ENCODE measurements at places on chromosomes 16 and 17.

- DNase-seq: no peak
Observed at GRCh38 chr16:22139008-22139407, 23.3 kb upstream of the SDR42E2 start.

DNA sequence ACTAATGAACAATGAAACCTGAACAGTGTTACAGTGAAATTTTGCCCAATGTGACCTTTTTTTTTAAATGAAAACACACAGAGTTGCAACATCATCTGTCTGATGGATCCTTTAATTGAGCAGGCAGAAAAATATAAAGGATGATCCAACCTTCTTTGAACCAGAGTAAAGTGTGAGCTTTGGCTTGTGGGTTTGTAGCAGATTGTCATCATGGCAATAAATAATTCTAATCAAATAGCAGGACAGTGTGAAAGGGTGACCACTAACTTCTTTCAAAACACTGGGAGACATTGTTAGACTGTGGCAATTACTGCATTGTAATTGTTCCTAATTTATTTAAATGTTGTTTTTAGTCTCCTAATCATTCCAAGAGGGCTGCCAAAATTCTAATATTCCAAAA lies 197.2 kb downstream of the CHD9NB start:
- DNase-seq: no peak

GRCh38 chr17:79802736-79803420 lies 6.0 kb upstream of the CBX8 start:
- DNase-seq: no peak

DNA sequence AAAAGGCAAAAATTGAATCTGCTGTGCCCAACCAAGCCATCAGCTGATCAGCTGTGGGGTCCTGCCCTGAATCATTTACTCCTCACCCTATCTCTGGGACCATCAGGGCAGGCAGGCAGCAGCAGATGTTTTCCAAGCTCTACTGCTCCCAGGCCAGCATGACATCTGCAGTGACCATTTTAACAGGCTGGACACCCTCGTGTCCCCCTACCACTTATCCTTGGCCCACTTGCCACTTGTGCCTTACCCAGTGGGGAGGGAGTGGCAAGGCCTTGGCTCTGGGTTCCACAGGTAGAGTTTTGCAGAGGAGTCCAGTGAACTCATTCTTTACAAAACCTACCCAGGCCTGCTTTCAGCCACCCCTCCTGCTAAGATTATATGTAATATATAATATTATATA lies 12.0 kb upstream of the CA4 start:
- no peak for DNase-seq

GRCh38 chr16:53504665-53505064 lies 1.7 kb upstream of the AKTIP start:
- DNase-seq: no peak

DNA sequence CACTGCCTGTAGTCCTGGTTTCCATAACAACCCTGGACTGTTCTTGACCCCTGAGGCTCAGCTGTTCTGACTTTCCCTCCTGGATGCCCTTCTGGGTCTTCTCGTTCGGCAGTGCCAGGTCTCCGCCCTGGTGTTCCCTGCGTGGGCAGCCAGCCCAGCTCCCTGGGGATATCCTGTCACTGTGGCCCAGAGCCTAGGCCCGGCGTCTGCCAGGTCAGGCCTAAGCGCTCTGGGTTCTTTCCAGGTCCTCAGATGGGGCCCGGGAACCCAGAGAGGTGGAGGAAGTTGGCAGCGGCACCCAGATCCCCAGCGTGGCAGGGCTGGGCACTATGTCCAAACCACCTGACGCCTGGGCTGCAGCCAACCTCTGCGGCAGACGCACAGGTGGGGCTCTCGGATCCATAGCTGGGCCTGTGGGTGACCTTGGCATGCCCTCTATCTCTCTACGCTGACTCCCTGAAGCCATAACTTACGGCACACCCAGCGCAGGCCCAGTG lies 12.5 kb upstream of the ATP2A3 start:
- no peak for DNase-seq

GRCh38 chr16:72727565-72727964 lies 320.4 kb downstream of the ZFHX3 start:
- no peak for DNase-seq

DNA sequence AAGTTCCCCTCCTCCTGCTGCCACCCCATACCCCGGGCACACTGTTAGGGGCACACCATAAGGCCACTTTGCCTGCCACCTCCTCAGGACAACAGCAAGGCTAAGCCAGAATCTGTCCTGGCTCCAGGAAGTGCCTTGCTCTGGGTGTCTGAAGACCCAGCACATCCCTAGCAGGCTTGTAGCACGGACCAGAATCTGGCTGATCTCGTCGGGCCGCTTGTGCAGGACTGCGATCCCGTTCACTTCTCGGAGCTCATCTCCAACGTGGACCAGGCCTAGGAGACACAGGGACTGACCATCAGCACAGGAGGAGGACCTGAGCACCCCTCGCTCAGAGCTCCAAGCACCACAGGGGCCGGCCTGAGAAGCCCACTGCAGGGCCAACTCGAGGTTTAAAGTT lies 7.4 kb downstream of the MPP3 start:
- DNase-seq: no peak

DNA sequence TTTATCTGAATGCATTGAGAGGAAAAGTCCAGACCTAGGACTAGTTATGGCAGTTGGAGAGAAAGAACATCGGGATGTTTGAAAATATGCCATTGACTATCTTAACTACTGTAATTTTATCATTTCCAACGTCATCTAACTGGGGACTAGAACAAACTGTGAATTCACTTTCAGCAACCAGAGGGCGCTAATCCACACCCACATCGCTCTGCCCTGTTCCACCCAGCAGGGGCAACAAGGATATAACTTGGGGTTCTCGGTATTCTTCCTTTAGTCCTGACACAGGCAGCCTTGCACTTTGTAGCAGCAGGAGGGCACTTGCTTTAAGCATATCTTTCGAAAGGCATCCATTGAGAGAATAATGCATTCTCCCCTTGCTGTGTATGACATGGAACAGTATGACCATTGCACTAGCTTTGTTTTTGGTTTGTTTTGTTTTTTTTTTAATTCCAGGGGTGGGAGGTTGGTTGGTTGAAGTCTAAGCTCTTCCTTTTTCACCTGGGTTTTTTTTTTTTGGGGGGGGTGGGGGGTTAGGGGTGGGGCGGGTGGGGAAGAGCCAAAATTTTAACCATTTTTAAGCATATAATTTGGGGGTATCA lies 31.5 kb downstream of the SIAH1 start:
- peak; percentile 19 for DNase-seq

GRCh38 chr17:47902039-47902744 lies 6.2 kb downstream of the SP2 start:
- no peak for DNase-seq

- no peak for DNase-seq
Observed at GRCh38 chr17:73362697-73363096, 50.9 kb upstream of the CDC42EP4 start.

DNA sequence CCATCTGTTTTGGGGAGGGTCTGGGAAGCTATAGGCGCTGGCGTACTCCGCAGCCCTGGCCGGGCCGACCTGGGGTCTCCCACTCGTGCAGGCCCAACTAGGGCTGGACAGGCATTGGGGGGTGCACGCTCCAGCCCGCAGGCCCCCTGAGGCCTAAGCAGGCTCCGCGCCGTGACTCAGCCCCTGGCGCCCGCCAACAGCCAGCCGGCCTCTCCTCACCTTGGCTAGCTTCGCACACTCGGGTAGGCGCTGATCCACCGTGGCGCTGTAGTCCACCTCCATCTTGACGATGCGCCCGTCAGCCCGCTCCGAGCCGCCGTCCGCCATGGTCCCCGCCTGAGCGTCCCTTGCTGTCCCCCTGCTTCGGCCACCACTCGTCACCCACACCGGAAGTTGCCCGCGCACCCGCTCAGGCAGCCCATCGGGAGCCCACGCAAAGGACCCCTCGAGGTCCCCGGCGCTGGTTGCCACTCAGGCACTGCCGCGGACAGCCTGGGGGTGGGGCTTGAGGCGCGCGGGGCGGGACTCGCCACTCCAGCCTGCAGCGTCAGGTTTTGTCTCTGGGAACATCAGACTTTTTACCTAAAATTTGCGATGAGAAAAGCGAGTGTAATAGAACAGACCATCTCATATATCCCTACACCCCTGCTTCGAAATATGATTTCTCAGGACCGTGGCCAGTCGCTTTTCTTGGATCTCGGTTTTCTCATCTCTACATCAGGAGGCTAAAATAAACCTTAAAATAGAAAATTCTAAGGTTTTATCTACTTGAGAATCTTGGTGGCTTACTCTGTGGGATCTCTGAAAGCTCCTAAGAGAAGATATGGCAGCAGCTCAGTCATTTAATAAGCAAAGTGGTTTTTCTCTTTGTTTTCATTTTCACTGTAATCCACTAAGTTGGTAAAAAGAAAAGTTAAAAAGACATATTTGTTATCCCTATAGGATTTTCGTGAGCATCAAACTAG lies at the start of gene PSMD12:
PSMD12 (minus strand) TSS at position 385 of the 965 bp plus-strand sequence; CDS start at position 327, 58 bp downstream.
- peak; percentile 45 for DNase-seq

Measured in DMS 273 treated with DMSO at 0.1 percent for 48 hours (cell line).